Activated T-cell treated with anti-CD3 and anti-CD28 coated beads, Interleukin-2, amount 50 U/mL, for 1 hour (primary cell): ENCODE measurements at places on chromosomes 12 and 14.
A peak's percentile ranks its signal among the peaks of the same experiment; 100 is the strongest.

DNA sequence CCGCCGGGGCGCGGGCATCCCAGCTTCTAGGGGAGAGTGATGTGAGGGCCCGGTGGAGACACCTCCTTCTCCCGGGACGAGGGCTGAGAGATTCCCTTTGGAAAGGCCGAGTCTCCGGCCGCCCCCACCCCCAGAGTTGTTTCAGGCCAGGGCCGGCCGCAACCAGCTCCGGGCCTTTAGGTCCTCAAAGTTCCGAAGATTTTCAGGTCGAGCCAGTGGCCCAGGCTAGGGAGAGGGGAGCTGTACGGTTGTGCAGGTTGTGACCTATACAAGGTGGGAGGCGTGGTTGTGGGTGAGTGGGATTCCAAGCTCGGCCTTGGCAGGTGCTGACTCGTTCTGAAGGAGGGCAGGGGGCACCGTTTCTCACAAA lies 18.4 kb upstream of the ANKRD33 start:
- no peak for DNase-seq

GRCh38 chr14:58944343-58944967 lies 244.0 kb upstream of the DAAM1 start:
- DNase-seq = no peak

DNA sequence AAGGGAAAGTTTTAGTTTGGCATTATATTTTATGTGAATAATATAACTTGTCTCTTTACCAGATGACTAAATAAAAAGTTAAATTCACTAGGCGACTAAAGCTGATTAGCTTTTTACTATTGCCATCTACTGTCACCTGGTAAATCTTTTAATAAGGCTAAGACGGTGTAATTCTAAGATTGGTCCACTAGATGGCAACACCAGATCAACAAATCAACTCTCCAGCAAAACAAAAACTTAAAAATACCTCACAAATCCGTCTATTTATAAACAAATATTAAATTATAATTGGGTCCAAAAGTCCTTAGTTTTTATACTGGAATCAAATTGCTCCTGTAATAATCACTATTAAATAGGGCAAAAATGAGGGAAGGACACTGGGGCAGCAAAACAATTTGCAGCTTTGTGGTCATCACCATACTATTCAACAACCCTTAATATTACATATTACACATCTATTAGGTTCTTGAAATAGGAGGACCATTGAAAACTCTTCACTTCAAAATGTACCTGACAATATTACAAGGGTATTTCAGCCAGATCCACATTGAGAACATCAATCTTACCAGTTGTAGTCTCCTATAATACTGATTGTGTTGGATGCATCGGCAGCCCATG lies 47.9 kb downstream of the GALC start:
- DNase-seq = no peak

- DNase-seq = peak; percentile 76
Observed at GRCh38 chr14:100065111-100065871, at the start of gene EVL. TSS of gene EVL (plus strand) at chr14:100065422. CDS start at chr14:100065501, 79 bp downstream.

GRCh38 chr12:50934371-50934851 lies 17.9 kb upstream of the HIGD1C start:
- no peak for DNase-seq

GRCh38 chr12:51980051-51980808 lies 26.5 kb upstream of the TAMALIN start:
- peak; percentile 69 for DNase-seq

GRCh38 chr12:109134186-109134917 lies 18.0 kb downstream of the ACACB start:
- DNase-seq = no peak

GRCh38 chr14:37617864-37618365 lies 22.5 kb downstream of the TTC6 start:
- DNase-seq = no peak

- DNase-seq = no peak
Observed at GRCh38 chr12:89775063-89775985, 66.7 kb upstream of the ATP2B1 start.

DNA sequence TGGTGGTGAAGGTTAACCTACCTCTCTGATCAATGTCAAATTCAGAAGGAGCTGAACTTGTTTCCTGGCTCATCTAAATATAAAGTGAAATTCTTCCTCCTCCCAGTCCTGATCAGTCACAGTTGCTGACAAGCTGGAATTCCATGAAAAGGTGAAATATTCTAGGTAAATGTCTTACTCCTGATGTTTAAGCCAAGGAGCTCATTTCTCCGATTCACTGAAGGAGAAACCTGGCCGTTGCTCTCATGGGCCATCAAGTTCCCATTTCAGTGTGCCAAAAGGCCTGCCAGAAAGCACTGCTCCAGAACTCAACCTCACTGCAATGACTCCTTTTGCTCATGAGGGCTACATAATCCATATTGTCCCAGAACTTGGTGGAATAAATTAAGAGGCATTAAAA lies 707.5 kb downstream of the GALC start:
- DNase-seq = no peak

GRCh38 chr12:51897181-51897580 lies 9.3 kb downstream of the ANKRD33 start:
- no peak for DNase-seq

DNA sequence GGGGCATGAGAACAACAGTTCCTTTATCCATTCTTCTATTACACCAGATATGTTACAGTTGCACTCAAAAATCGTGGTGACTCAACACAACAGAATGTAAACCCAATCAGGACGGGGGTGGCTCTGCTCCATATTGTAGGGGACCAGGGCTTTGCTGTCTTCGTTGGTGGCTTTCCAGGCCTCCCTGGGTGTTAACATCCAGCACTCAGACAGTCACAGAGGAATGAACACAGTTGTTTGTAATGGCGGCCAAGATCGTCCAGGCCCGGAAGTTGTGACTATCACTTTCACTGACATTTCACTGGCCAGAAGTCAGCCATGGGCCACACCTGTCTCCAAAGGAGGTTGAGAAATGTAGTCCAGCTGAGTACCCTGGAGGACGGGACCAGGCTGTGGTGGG lies 204.1 kb downstream of the CACNA1C start:
- DNase-seq = no peak

DNA sequence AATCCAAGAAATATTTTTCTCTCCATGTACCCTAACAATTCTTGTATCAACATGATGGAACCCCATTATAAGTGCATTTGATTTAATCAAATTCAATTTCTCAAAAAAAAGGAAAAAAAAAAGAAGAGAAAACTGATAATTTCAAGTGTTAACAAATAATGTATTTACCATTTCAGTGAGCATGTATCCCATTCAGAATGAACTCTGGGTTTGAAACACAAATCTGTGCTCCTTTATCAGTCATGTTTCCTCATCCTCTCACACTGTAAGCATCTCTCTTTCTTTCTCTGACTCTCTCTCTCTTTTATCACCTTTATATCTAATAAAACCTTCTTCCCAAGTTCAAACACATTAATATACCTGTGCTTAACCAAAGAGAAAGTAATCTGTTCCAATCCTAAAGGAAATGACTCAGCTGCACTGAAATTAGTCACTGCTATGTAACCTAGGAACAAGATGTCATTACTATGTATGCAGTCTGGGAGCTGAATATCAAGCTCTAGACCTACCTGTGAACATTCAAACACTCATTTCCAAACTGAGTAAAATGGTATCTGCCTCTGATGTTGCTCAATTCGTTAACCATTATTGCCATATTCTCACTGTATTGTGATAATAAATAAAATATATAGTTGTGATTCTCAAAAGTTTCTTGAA lies 135.0 kb upstream of the LRIG3 start:
- no peak for DNase-seq

DNA sequence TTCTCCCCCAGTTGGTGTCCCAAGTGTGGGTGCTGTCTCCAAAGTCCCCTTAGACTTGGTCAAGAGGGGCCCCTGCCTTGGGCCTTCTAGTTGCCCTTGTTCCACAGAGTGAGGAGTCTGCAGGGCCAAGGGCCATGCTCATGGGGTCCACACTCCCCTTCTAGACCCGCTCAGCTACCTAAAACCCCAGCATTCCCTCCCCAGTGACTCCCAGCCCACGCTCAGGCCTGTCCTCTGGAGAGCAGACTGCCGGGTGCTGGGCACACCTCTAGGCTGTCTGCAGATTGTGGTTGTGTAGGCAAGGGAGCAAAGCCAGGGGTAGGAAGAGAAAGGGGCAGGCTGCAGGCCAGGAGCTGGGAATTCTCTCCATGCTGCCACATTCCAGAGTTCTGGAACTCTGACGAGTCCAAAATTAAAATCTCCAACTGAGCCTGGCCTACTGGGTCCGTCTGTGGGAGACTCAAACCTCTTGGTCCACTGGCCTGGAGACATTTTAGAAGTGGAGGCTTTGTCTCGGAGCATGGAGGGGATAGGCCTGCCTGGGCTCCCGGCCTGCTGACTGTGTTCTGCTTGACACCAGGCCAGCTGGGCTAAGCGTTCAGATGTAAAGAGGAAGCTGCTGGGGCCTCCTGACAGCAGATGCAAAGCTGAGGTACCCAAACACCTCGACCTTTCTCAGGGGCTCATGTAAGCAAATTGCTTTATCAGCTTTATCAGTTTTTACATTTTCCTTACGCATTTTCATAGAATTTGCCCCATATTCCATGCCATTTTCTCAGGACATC lies 13.7 kb upstream of the KRT5 start:
- DNase-seq = no peak

GRCh38 chr12:85036733-85037132 lies 582 bp downstream of the LRRIQ1 start:
- DNase-seq = no peak

DNA sequence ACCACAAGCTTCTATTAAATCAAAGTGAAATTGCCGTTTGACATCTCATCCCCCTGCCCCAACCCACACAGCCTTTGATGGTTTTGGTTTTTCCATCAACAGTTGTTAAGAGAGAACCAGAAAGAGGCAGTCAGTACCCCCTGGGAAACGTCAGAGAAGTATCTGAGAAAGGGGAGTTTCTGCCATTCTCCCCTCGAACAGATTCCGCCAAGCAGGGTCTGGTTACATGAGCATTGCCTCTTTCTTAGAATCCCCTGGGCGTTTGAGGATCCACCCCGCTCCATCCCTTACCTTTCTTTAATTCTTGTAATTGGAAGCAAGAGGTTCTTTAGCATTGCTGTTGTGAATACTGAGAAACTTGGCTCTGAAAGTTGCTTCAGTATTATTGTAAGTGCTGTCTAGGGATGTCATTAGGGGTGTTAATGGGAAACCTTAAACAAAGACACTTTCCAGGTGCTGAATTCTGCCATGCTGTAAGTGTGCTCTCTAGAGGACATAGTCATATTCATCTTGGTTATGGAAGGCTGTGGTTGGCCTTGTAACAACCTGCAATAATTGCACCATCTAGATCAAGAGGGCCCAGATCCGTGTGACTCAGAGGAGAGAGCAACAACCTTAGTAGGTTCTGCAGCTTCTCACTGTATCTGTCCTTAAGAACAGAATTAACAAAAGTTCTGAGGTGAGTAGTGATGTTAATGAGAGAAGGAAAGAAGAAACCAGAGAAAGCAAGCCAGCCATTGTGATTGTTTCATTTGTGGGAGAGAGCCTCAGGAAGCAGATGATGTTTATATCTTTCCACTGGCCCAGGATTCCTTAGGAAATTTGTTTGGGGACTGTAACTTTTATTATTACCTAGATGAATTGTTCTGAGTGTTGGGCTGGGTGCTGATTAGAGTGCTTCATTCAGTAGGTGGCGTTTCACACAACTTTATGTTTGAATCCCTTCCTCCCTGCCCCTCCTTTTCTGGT lies 9.0 kb downstream of the TMBIM6 start:
- no peak for DNase-seq

DNA sequence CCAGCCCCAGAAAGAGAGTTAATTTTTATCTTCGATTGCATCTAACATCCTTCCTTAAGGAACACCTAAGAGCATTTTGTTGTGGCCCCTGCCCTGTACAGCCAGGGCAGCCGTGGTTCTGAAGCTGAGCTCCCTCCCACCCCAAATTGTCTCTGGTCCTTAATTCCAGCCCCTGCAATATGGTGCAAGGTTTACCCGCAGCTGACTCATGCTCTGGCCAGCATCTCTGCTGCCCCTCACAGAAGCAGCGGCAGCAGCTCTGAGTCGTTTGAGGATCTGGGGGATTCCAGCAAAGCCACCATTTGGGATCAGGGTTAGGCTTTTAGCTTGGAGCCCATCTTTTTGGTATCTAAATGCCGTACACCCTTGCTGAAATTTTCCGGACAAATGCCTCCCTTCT lies 3.3 kb downstream of the DLK1 start:
- no peak for DNase-seq

- DNase-seq = no peak
Observed at GRCh38 chr12:131034631-131035244, 81.0 kb downstream of the ADGRD1 start.

DNA sequence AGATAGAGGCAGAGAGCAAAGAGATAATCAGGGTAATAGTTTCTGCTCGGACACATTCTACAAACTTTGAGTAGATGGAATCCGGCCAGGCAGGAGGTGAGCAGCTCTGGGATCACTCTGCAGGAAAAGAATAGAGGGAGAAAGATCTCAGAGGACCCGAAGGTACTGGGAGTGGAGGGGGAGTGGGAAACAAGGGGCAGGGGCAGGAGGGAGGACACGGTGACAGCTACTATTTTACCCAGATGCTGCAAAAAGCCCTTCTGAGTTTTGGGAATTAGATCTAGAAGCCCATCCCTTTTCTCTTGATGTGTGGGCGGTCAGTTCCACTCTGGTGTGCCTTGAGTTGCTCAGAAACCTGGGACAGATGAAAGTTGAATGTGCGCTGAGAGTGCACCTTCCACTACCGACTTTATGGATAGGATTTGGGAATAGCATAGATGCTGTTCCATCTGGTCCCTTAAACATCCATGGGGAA lies 556 bp downstream of the GPRC5A start:
- no peak for DNase-seq

DNA sequence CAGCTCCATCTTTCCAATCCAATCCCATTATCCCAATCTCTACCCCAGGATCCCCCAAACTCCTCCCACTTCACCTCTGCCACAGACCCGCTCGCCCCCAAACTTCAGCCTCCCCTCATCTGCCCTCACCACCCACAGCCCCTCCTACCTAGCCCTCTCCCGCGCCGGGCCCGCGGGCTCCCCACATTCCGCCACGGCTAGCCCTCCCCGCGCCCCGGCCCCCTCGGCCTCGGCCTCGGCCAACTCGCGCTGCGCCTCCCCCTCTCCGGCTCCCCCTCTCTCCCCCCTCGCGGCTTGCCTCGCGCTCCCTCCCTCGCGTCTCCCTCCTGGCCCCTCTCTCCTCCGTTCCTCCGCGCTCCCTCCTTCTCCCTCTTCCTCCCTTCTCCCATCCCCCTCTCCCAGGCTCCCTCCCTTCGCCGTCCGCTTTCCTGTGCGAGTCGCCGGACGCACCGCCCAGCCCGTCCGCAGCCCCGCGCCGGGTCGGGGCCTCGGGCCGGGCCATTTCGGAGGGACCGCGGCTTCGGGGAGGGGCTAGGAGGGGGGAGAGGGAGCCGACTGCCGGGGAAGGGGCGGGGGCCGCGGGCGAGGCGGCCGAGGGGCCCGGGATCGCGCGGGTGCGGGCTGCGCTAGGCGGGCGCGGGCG lies at the start of gene ATN1:
TSS of gene ATN1 (plus strand) at position 581 of the 643 bp plus-strand sequence. CDS start 6,043 bp downstream, outside the sequence.
- DNase-seq = peak; percentile 60
